ENCODE measurements at places on chromosomes 6 and 20.

- peak; percentile 28 for DNase-seq
Observed at GRCh38 chr6:16238963-16239797, 793 bp downstream of the GMPR start.

- DNase-seq: no peak
Observed at GRCh38 chr6:136420853-136421252, 129.4 kb downstream of the MAP7 start.

DNA sequence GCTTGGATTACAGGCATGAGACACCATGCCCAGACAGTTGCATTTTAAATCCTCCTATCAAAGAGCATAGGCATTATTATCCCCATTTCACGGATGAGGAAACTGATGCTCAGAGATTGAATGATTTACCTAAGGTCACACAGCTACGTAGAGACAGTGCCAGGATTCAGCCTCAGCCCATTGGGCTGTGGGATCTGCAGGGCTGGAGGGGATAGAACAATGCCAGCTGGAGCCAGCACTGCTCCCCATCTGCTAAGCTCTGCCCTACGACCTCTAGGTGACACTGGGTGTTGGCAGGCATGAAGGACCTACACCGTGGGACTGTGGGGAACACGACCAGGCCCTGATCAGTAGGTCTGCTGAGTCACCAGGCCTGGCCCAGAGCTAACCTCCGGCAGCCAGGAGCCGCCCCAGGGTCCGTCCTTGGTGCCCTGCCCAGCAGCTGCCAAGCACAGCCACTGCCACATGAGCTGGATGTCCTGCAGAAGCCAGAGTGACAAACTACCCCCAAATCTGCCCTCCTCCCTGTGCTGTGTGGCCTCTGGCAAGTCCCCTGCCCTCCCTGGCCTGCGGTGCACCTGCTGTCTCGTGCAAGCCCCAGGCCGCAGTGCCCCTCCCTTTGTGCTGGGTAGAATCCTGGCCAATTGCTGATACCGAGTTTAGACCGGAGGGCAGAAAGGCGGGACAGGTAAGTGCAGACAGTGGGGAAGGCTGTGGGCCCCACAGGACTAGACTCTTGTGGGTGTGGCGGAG is 47.6 kb upstream of the PTGIS start:
- no peak for DNase-seq

GRCh38 chr6:131213501-131213990 is 78.3 kb downstream of the AKAP7 start:
- peak; percentile 18 for DNase-seq

- DNase-seq: peak; percentile 35
Observed at GRCh38 chr6:53894091-53894490, 99.3 kb downstream of the LRRC1 start.

GRCh38 chr6:13807696-13808095 is 6.7 kb downstream of the MCUR1 start:
- no peak for DNase-seq

- DNase-seq: no peak
Observed at GRCh38 chr6:168516944-168517741, 76.2 kb downstream of the SMOC2 start.

DNA sequence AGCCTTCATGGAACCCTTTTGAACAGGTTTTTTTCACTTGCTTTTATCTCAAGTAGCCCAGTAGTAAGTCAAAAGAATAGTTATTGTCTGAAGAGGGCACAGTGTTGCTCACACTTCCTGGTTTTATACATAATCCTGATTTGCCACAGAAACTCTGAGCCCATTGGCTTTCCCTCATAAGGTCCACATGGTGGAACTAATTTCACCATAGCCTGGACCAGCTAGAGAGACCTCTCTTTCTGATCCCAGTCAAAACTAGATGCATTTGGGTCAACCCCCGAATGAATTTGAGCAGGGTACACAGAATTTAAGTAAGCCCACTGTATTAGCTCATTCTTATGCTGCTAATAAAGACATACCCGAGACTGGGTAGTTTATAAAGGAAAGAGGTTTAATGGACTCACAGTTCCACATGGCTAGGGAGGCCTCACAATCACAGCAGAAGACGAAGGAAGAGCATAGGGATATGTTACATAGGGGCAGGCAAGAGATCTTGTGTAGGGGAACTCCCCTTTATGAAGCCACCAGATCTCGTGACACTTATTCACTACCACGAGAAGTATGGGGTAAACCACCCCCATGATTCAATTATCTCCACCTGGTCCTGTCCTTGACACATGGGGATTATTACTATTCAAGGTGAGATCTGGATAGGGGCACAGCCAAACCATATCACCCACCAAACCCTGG is 6.2 kb downstream of the RWDD2A start:
- no peak for DNase-seq

- DNase-seq: peak; percentile 81
Observed at GRCh38 chr6:163416557-163417253, 2.2 kb downstream of the QKI start.

GRCh38 chr6:113187661-113188060 is 669.5 kb upstream of the MARCKS start:
- no peak for DNase-seq

DNA sequence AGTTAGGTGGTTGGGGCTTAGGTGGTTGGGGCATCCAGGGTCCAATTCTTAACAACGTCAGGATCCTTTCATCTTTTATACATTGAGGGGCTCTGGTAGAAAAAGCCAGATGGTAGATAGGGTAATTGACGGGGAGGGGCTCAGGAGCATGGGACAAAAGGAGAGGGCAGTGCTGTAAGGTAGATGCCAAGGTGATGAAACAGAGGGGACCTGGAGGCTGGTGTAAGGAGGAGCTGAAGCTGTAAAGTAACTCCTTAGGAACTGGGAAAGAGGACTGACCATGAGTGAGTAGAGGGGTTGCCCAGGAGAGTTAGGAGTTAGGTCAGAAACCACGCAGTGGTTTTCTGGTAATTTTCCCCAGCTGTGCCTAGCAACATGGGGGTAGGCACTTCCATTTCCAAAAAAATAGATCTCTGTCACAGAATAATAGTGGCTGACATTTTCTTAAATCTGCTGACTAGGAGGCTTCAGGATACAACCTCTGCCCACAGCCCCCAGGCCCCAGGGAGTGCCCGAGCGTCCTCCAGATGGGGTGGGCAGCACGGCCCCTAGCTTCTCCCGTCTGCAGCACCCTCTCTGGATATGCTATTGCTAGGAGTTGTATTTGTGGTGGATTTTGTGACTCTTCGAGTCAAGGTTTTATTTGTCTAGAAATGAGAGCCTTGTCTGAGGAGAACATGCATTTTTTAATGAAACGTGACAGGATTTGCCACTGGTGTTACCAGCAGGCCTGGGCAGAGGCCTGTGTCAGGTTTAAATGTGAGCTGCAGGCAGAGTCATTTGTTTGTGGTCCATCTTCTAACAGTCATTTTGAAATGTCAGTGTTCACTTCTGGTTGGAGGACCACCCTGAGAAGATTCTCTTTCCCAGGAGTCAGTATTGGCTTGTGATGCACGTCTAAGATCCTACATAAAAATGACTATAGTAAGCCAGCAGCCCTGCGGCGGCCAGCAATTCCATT is 44.6 kb downstream of the TULP4 start:
- DNase-seq: no peak

- no peak for DNase-seq
Observed at GRCh38 chr20:13238001-13238653, 17.1 kb downstream of the ISM1 start.

DNA sequence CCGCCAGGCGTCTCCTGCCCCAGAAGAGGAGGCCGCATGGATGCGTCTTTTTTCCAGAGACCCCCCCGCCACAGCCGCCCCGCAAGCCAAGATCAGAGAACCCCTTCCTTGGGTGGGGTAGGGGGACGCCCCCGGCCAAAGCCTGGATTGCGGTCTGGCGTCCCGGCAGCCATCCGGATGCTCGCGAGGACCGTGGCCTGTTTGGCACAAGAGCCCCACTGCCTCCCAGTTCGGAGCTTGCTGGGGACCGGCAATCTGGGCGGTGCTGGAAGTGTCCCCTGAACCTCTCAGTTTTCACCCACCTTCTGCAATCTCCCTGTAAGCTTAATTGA is 924 bp downstream of the FAM162B start:
- no peak for DNase-seq

- DNase-seq: no peak
Observed at GRCh38 chr20:41650231-41650948, 32.2 kb upstream of the CHD6 start.

- peak; percentile 45 for DNase-seq
Observed at GRCh38 chr20:9460518-9460917, 53.9 kb upstream of the LAMP5 start.

- no peak for DNase-seq
Observed at GRCh38 chr6:64046746-64047208, 411.2 kb downstream of the PHF3 start.

GRCh38 chr6:142884214-142885035 is 60.6 kb downstream of the HIVEP2 start:
- DNase-seq: no peak

DNA sequence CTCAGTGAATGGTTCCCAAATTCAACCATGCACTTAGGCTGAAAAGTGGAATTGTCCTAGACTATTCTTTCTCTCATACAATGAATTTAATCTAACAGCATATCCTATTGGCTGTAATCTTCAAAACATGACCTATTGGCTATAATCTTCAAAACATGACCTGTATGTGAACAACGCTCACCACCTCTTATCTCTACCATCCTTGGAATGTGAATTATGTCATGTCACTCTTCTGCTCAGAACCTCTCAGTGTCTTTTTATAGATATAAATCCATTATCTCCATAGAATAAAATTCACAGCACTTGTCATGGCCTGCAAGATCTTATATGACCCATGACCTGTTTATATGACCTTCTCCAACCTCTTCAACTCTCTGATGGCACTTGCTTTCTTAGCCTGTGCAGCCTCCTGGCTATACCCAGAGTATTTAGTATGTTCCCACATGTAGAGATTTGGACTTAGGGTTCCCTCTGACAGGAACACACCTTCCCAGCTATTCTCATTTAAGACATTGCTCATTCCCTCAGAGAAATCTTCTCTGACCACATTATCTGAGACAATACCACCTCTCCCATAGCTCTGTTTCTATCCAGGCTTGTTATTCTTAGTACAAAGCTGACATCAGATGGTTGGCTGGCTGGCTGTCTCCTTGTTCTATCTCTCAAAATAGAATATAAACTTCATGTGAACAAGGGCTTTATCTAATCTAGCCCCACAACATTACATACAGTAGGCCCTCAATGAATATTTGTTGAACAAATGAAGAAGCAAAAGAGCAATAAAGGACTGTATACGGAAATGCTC is 275.0 kb upstream of the PREP start:
- DNase-seq: no peak
